ENCODE measurements at places on chromosomes 7 and 10. TPM values are rescaled to one million over a fixed set of nuclear protein-coding genes. Genes with fewer than 3 reads are reported as not detected.

The AKR1C8 gene
- not detected for total RNA-seq

The GPNMB gene
- total RNA-seq = 17.5 TPM

The SFRP4 gene
- total RNA-seq = 9.1 TPM

The GRID1 gene
- total RNA-seq = 1.0 TPM

The PDZD7 gene
- 0.52 TPM for total RNA-seq

The ZNF438 gene
- total RNA-seq = 2.9 TPM

The SCD gene
- 14.3 TPM for total RNA-seq

The RTKN2 gene
- not detected for total RNA-seq

The KIF11 gene
- total RNA-seq = 0.26 TPM

The C10orf53 gene
- not detected for total RNA-seq

The CACUL1 gene
- 12.9 TPM for total RNA-seq

The AKR1C3 gene
- total RNA-seq = 34.6 TPM

The SPDYE16 gene
- total RNA-seq = 0.26 TPM

DNA sequence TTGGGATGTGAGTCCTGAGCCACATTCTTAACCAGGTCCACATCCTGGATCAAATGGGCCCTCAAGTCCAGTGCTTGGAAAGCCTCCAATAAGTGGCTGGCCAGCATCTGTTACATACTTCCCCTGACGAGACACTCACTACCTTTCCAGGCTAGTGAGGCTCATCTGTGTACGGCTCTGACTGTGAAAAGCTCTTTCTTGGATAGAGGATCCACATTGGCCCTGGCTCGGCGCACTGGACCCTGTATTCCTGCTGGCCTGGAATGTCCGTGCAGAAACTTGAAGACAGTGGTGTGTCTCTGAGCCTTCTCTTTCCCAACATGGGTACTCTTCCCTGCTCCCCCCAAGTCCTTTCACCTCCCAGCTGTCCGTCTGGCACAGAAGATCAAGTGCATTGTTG is 35.5 kb downstream of the MYL10 start:
- peaks cover 4% of the 10 kb centered on the region for H3K4me1 ChIP-seq
- DNase-seq = no peak
- H3K27me3 ChIP-seq = no peaks in the 10 kb centered on the region
- H3K36me3 ChIP-seq = no peaks in the 10 kb centered on the region
- no peak overlapping the region for H3K4me3 ChIP-seq

DNA sequence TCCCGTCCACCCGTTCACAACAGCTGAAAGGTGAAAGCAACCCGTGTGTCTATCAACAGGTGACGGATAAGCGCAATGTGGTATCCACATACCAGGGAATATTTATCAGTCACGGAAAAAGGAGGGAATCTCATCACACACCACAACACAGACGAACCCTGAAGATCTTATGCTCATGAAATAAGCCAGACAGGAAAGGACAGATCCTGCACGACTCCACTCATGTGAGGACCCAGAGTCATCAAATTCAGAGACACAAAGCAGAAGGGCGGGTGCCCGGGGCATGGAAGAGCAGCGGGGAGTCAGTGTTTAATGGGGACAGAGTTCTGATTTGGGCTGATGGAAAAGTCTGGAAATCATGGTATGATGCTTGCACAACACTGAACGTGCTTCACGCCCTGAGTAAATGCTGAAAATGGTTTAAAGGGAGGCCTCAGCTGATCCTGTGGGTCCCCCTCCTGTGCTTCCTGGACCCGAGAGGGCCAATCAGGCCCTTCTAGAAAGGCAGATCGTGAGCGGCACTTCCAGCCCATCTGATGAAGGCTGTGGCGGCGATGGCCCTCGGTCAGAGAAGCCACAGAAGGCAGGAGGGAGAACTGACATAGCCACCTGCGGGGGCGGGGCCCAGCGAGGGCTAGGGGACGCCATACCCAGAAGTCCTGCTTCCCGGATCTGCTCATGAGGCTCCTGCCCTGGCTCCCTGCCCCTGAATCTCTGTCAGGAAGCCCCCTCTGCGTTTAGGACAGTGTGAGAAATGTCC is 19.1 kb downstream of the WDR86 start:
- H3K36me3 ChIP-seq = no peaks in the 10 kb centered on the region
- H3K4me3 ChIP-seq = no peak overlapping the region
- no peak overlapping the region for H3K27ac ChIP-seq
- DNase-seq = no peak
- peaks cover 7% of the 10 kb centered on the region for H3K4me1 ChIP-seq
- H3K27me3 ChIP-seq = no peaks in the 10 kb centered on the region

DNA sequence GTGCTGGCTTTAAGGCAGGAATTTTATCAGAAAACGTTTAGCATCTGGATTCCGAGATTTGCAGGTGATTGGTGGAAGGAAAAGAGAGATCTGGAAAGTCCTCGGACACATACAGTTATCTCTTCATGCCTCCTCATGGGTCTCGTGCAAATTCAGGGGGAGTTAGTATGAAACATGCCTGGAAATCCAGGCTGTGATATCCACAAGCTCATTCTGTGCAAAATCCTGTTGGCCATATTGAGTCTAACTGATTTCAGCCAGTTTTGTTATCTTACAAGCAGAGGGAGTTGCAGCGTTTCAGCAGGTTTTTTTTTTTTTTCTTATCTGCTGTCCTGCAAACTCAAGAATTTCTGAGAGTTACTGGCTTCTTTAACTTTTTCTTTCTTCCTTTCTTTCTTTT is 411.5 kb downstream of the GALNT17 start:
- no peak overlapping the region for H3K4me3 ChIP-seq
- H3K36me3 ChIP-seq = no peaks in the 10 kb centered on the region
- H3K27me3 ChIP-seq = no peaks in the 10 kb centered on the region
- DNase-seq = no peak
- no peaks in the 10 kb centered on the region for H3K4me1 ChIP-seq

DNA sequence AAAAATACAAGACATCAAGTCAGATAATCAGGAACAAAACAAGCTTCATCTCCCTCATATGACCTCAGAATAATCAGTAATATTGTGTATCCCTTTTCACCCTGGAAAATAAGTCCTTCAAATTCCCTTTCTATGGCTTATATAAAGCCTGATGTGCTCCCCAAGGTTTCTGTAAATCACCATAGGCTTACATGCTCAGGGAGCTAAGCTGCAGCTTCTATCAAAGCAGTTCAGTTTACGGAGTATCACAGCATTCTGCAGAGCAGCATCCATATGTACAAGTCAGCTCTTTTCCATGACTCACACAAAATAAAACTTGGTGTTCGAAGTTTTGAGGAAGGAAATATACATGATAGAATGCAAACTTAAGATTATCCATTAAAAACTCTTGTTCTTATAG is 225.6 kb downstream of the LRRTM3 start:
- H3K4me1 ChIP-seq = no peaks in the 10 kb centered on the region
- H3K36me3 ChIP-seq = no peaks in the 10 kb centered on the region
- H3K4me3 ChIP-seq = no peak overlapping the region

- peaks cover 34% of the 10 kb centered on the region for H3K4me1 ChIP-seq
- H3K4me3 ChIP-seq = no peak overlapping the region
- no peaks in the 10 kb centered on the region for H3K36me3 ChIP-seq
- no peaks in the 10 kb centered on the region for H3K27me3 ChIP-seq
These were observed 34.5 kb downstream of the FRMD4A start for GRCh38 chr10:14296065-14296709.

- DNase-seq = no peak
- H3K4me1 ChIP-seq = no peaks in the 10 kb centered on the region
- no peaks in the 10 kb centered on the region for H3K36me3 ChIP-seq
- H3K27me3 ChIP-seq = no peaks in the 10 kb centered on the region
- no peak overlapping the region for H3K27ac ChIP-seq
These were observed 250.3 kb downstream of the TCERG1L start for GRCh38 chr10:131061216-131061615.

DNA sequence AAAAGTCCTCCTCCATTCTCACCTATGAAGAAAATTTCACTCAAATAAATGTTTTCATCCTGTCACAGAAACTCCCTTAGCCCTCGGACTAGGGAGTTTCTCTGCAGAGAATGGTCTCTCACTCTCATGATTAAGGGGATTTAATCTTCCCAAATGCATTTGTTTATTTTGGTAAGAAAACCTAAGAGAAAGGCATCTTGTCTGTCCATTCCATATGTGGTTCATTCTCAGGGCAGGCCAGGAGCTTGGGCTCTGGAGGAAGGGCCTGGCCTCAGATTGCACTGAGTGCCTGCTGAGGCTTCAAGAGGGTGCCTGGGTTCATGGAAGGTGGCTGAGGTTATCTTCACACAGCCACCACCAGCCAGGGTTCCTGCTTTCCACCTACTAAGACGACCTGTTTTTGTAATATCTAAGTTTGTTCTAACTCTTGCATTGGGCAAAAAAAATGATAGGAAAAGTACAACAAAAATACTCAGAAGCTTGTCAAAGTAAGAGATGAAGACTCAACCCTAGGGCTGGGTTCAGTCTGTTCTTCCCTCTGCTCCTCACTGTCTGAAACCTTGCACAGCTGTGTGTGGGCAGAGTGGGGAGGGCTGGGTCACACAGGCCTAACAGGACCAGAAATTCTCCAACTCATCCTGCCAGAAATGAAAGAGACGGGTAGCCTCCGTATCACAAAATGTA is 186.7 kb downstream of the CXCL12 start:
- H3K4me3 ChIP-seq = no peak overlapping the region
- no peaks in the 10 kb centered on the region for H3K36me3 ChIP-seq
- no peaks in the 10 kb centered on the region for H3K27me3 ChIP-seq

DNA sequence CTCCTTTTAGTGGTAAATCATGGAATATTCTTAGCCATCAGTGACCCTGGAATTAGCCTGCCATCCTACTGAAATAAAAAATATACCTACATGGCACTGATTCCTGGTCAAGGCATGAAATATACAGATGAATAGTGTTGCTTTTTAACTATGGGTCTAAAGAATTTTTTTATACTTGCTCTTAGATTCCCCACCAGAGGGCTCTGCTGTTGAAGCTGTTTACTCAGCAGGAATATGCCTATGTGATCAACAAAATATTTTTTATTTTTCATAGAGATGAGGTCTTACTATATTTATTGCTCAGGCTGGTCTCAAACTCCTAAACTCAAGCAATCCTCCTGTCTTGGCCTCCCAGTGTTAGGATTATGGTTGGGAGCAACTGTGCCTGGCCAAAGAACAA is 13.5 kb downstream of the ZC3HC1 start:
- peaks cover 11% of the 10 kb centered on the region for H3K36me3 ChIP-seq
- H3K27me3 ChIP-seq = no peaks in the 10 kb centered on the region
- no peak overlapping the region for H3K4me3 ChIP-seq
- no peak overlapping the region for H3K27ac ChIP-seq
- DNase-seq = no peak

- no peaks in the 10 kb centered on the region for H3K36me3 ChIP-seq
- no peak overlapping the region for H3K4me3 ChIP-seq
- no peaks in the 10 kb centered on the region for H3K27me3 ChIP-seq
- no peak overlapping the region for H3K27ac ChIP-seq
- no peak for DNase-seq
- peaks cover 7% of the 10 kb centered on the region for H3K4me1 ChIP-seq
These were observed 20.1 kb downstream of the GHRHR start for GRCh38 chr7:30983914-30984247.

DNA sequence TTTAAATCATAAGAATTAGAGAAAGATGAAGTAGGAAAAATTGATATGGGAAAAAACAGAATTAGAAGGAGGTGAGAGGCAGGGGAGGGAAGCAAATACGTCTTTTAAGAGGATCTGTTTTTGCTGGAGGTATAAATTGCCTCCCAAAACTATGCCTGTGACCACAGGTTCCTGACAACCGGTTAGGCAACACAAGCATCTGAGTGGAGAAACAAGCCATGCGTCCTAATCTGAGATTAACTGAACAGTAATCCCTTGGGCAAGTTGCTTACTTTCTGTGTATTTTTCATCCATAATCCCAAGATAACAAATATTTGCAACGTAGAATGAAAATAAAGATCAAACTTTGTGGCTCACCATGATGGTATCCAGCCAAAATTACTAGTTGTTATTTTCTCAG is 149.2 kb downstream of the C1GALT1 start:
- no peaks in the 10 kb centered on the region for H3K36me3 ChIP-seq
- DNase-seq = no peak
- no peak overlapping the region for H3K4me3 ChIP-seq
- H3K27ac ChIP-seq = no peak overlapping the region

- no peaks in the 10 kb centered on the region for H3K36me3 ChIP-seq
- H3K4me1 ChIP-seq = peaks cover 36% of the 10 kb centered on the region
- peak overlapping the region; percentile 3 for H3K27ac ChIP-seq
- peak; percentile 41 for DNase-seq
- H3K27me3 ChIP-seq = no peaks in the 10 kb centered on the region
These were observed 97.9 kb upstream of the PALS2 start for GRCh38 chr7:24475166-24475961.

- peak; percentile 67 for DNase-seq
- no peaks in the 10 kb centered on the region for H3K36me3 ChIP-seq
- peak overlapping the region; percentile 99 for H3K27ac ChIP-seq
- H3K27me3 ChIP-seq = no peaks in the 10 kb centered on the region
- peaks cover 72% of the 10 kb centered on the region for H3K4me1 ChIP-seq
These were observed 1.1 kb downstream of the WASL start for GRCh38 chr7:123747620-123748141.

GRCh38 chr7:117076426-117076943 is 123.2 kb downstream of the ST7 start:
- no peaks in the 10 kb centered on the region for H3K27me3 ChIP-seq
- DNase-seq = peak; percentile 9
- peak overlapping the region; percentile 3 for H3K27ac ChIP-seq
- H3K4me1 ChIP-seq = peaks cover 52% of the 10 kb centered on the region

- no peak overlapping the region for H3K4me3 ChIP-seq
- H3K36me3 ChIP-seq = no peaks in the 10 kb centered on the region
- DNase-seq = no peak
These were observed 3.4 kb downstream of the GFRA1 start for GRCh38 chr10:116269619-116270018.

GRCh38 chr10:27857616-27858015 is 112.0 kb upstream of the MKX start:
- H3K27ac ChIP-seq = no peak overlapping the region
- no peak overlapping the region for H3K4me3 ChIP-seq
- no peaks in the 10 kb centered on the region for H3K27me3 ChIP-seq
- no peaks in the 10 kb centered on the region for H3K4me1 ChIP-seq
- DNase-seq = no peak

- peaks cover 51% of the 10 kb centered on the region for H3K4me1 ChIP-seq
- no peak overlapping the region for H3K4me3 ChIP-seq
- H3K36me3 ChIP-seq = peaks cover 3% of the 10 kb centered on the region
- no peak for DNase-seq
These were observed 12.1 kb downstream of the KBTBD2 start for GRCh38 chr7:32879460-32879859.

GRCh38 chr7:158458096-158458495 is 129.5 kb downstream of the PTPRN2 start:
- no peaks in the 10 kb centered on the region for H3K27me3 ChIP-seq
- H3K27ac ChIP-seq = no peak overlapping the region
- DNase-seq = no peak
- H3K4me1 ChIP-seq = no peaks in the 10 kb centered on the region
- no peak overlapping the region for H3K4me3 ChIP-seq

- peaks cover 71% of the 10 kb centered on the region for H3K4me1 ChIP-seq
- H3K27ac ChIP-seq = peak overlapping the region; percentile 54
- H3K4me3 ChIP-seq = no peak overlapping the region
- no peaks in the 10 kb centered on the region for H3K27me3 ChIP-seq
- no peak for DNase-seq
- H3K36me3 ChIP-seq = no peaks in the 10 kb centered on the region
These were observed 5.9 kb downstream of the CPA2 start for GRCh38 chr7:130272381-130273080.

- H3K27ac ChIP-seq = no peak overlapping the region
- H3K27me3 ChIP-seq = no peaks in the 10 kb centered on the region
- DNase-seq = no peak
- H3K36me3 ChIP-seq = no peaks in the 10 kb centered on the region
- H3K4me3 ChIP-seq = no peak overlapping the region
These were observed 51.5 kb downstream of the DNAJB6 start for GRCh38 chr7:157388301-157388700.

GRCh38 chr7:45882465-45882810 is 5.8 kb upstream of the IGFBP1 start:
- H3K27ac ChIP-seq = no peak overlapping the region
- H3K4me1 ChIP-seq = no peaks in the 10 kb centered on the region
- no peak overlapping the region for H3K4me3 ChIP-seq
- peaks cover 5% of the 10 kb centered on the region for H3K27me3 ChIP-seq

All from body of pancreas (tissue), 4 donors.